AG20443 (cell line): ENCODE measurements at places on chromosomes 6 and 20.
A peak's percentile ranks its signal among the peaks of the same experiment; 100 is the strongest.

- DNase-seq = no peak
Measured at GRCh38 chr20:44336086-44336485, 757 bp upstream of the R3HDML start.

GRCh38 chr20:19735446-19735845 lies 22.6 kb upstream of the RIN2 start:
- DNase-seq = peak; percentile 93

DNA sequence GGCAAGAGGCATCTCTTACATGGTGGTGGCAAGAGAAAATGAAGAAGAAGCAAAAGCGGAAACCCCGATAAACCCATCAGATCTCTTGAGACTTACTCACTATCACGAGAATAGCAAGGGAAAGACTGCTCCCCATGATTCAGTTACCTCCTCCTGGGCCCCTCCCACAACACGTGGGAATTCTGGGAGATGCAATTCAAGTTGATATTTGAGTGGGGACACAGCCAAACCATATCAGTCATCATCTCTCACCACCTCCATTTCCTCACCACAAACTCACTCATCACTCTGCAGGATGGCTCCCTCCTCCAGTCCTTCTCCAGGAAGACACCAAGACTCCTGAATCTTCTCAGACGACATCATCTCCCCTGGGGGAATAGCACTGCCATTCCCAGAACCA lies 25.8 kb upstream of the SLC16A10 start:
- no peak for DNase-seq

DNA sequence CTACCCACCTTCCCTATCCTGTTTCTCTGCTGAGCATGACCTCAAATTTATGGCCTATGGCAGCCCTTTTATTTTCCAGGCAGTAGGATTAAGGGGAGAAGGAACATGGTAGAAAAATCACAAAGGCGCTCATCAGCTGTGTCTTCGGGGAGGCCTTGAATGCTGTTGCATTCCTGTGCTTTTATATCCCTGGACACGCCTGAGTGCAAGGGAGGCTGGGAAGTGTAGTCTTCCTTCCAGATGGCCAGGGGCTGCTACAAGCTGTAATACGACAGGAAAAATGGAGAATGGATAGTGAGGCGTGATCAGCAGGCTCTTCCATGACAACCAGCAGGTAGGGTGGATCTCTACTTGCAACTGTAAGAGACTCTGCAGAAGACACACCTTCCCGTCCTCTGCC lies 210.9 kb upstream of the GGTLC1 start:
- DNase-seq = no peak

DNA sequence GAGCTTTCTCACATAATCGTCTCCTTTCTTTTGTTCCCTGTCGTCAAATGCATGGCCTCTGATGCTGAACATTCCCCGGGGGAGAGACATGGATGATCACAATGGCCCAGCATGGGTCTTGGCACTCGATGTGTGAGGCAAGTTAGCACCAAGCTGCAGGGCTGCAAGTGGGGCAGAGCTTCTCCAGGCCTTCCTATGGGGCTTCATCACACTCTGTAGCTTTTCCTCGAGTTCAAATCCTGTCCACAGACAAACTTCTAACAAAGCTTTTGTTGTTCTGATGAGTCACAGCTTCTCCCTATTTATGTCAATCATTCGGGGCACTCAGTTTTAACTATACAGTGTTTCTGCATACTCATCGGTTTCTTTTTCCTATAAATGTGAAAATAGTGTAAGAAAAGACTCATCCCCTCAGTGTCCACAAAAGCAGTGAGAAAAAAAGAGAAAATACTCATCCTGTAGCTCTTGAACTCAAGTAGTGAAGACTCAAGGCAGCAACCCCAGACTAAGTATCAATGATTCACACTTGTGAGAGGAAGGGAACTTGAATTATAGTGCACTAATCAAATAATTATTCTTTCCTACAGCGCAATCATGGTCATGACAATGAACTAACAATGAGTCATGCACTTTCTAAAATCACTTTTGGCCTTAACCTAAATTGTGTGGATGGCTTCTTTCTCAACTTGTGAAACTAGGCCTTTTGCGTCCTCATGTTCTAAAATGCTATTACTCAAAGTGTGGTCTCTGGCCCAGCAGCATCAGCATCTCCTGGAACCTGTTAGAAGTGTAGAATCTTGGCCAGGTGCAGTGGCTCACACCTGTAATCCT lies 68.4 kb upstream of the NOX3 start:
- DNase-seq = peak; percentile 52

GRCh38 chr20:20894280-20894679 lies 181.8 kb upstream of the RALGAPA2 start:
- no peak for DNase-seq

- DNase-seq = peak; percentile 90
Measured at GRCh38 chr20:57514273-57514751, 10.6 kb downstream of the CTCFL start.

DNA sequence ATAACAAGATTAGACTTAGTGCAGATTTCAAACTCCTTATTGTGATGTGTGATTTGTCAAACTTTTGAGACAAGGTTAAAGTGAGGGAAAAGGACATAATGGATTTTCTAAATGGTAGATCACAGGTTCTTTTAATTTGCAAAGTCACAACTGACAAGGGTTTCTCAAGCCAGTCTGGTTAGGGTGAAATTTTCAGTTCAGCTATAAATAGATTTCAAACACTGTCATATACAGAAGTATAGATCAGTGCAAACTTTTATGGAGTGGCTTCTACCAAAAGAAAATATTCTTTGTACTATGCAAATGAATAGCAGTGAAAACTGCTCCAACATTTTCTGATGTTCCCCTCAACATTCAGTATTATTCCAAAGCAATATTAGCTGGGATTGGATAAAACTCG lies 337.1 kb upstream of the MAN1A1 start:
- no peak for DNase-seq

- no peak for DNase-seq
Measured at GRCh38 chr6:121951123-121951522, 448.3 kb upstream of the HSF2 start.

DNA sequence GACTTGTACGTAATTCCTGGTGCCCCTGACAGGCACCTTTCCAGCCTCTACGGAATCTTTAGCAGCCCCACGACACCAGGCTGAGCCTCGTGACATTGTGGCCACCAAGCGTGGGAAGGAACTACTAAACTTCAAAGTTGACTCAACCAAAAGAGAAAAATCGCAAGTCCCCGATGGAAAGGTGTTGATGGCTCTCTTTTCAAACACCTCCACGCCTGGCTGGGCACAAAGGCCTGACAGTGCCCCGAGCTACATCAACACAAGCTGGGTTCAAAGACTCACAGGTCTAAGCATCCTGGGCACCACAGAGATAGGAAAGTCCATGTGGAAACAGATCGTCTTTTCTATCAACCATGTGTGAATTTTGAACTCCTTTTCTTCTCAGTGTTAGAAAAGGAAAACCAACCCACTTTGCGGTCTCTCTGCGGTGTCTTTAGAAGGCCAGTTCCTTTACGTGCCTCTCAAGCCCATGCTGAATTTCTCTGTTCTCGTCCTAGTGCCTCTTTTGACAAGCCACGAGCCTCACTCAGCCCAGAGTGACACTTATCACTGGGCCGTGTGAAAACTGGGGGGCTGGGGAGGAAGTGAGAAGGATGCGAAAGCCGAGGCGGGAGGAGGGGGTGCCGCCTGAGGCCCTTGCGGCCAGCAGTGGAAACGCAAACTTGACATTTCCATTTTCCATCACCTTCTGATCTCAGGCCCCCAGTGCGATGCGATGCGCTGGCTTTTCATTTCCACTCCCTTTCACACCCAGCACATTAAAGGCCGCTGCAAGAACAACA lies 59.4 kb downstream of the GFOD1 start:
- no peak for DNase-seq

DNA sequence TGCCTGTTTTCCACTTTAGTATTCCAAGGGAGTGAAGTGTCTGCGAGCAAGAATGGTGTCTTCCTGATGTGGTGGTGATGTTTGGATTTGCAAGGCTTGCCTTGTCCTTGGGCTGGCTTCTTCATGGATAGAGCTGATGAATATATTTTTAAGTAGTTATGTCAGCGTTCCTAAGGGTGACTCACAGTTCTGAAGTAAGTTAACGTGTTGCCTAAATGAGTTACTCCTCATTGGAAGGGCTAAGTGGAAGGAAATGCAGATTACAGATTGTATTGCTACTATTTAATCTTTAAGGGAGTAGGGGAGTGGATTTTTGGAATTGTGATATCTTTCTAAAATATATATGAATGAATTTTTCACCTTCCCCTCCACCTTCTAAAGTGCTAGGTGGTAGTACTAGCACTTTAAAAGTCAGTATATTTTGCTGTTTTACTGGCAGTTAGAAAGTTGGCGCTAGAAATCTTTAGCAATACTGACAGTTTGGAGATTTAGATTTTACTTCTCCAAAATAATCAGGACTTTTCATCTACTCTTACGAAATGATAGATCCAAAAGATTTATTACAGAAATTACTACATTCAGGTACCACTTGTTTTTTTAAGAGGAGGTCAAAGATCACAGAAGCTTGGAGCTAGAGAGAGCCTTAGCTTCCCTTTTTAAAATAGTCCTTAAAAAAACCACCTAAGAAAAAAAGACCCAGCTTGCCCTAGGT lies 197.4 kb downstream of the JARID2 start:
- peak; percentile 73 for DNase-seq

- DNase-seq = peak; percentile 75
Measured at GRCh38 chr6:29792123-29793035, 35.2 kb upstream of the HLA-G start.

DNA sequence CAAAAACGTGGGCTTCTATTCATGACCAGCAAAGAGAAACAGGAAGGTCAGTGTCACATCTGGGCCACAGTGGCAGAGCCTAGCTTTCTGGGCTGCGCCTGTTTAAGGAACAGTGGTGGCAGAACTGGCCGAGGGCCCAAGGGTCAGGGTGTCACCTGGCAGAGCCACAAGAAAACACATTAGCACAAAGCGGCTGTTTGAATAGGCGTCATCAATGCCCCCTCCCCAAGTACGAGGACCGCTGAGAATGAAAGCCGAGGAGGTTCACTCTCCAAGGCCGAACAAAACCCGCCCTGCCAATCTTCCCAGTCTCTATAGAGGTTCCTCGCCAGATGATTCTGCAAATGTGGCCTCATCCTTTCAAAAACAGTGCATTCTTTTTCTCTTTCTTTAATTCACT lies 125.2 kb upstream of the TRAF3IP2 start:
- no peak for DNase-seq

DNA sequence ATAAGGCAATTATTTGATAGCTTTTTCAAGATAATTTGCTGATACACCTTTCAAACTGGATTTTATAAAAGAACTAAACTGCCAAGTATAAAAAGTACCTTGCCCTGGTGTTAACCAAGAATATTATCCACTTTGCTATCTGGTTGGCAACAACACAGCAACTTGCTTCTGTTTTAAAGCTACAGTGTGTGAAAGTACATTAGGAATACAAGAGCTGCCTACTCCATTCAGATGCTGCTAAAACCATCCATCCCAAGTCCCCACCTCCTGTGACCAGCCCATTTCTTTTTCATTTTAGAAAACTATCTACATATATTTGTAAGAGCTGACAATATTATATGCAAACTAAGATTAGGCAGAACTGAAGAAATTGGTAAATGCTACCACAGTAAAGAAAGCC lies 12.8 kb downstream of the CLDN20 start:
- no peak for DNase-seq

- DNase-seq = peak; percentile 52
Measured at GRCh38 chr6:74936886-74937285, 269.0 kb downstream of the COL12A1 start.

DNA sequence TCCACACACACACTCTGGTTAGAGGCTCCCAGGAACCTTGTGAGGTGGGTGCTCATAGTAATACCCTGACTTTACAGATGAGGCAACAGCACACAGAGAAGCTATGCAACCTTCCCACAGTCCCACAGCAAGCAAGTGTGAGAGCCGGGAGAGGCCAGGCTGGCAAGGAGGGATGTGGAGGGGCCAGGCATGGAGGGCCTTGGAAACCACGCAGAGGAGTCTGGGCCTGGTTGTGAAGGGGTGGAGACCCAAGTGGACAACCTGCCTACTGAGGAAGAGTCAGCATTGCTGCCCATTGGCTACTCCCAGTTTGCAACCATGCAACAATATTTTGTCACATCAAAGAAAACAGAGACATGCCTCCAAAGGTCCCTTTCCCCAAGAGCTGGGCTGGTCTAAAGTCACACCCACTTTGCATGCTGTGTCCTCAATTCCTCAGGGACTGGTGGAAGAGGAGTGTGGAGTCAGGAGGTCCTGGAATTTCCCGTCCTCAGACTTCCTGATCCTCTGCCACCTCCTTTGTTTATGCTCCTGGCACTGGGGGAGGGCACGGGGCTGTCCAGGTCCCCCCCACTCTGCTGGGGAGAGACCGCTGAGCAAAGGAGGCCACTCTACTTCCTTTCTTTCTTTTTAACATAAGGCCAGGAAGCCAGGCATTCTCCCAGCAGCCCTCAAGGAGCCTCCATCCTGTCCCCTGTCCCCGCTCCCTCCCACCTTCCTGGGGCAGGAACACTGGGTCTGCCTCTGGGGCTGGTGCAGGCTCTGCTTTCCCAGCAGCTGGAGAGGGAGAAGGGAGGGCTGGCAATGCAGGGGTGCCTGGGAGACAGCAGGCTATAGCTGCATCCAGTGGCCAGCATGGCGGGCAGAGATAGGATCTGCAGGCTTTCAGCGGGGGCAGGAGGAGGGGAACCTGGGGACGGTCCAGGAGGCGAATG lies 68.3 kb downstream of the NOL4L start:
- DNase-seq = no peak

DNA sequence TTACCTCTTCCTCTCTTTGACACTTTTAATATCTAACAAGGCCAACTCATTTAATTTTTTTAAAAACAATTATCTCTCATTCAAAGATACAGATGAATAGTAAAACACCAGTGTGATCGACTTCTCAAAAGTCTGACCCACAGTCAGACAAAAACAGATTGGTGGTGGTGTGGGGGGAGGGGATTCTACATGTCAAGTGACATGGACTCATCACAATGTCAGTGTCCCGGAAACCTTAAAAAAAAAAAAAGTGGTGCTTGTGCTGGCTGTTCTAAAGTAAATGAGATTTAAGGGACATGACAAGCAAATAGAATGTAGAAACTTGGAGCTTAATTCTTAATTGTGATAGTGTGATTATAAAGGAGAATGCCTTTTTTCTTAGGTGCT lies 16.3 kb upstream of the RFPL4B start:
- DNase-seq = no peak

- DNase-seq = no peak
Measured at GRCh38 chr6:164692772-164693510, 616.5 kb downstream of the C6orf118 start.

DNA sequence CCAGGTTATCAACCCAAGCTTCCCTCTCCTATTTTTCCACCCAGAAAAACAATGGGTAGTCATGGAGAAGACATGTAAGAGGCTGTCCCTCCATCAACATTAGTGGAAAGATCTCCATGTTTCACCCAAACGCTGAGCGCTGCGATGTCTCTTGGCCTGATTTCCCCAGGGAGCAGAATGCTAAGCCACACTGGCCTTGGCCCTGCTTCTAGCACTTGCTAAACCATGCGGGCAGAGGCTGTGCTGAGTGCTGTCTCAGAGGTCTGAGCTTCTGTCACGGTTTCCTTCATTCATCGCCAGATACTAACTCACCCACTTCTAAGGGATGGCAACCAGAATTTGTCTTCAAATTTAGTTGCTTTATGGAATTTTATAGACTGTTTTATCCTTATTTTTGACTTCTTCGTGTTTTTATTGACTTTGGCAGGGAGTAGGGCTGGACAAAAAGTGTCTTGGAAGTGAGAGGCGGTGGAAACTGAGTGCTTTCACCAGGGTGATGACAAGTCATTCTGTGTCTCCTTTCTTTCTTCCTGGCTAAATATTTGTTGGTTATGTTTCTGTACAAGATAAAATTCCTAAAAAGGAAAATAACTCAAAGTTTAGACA lies 181.4 kb upstream of the UST start:
- peak; percentile 49 for DNase-seq

- DNase-seq = peak; percentile 1
Measured at GRCh38 chr20:30484009-30484748, 773.3 kb upstream of the DEFB115 start.

GRCh38 chr20:22475662-22476061 lies 108.7 kb downstream of the FOXA2 start:
- no peak for DNase-seq
